Activated naive CD8-positive, alpha-beta T cell treated with anti-CD3 and anti-CD28 coated beads, Interleukin-2, amount 10 ng/mL, durations not matched to agents 7 days and 5 days (primary cell): ENCODE measurements at places on chromosomes 4 and X. TPM values are rescaled to one million over a fixed set of nuclear protein-coding genes. Genes with fewer than 3 reads are reported as not detected.
A peak's percentile ranks its signal among the peaks of the same experiment; 100 is the strongest.

- DNase-seq: no peak
- peaks cover 28% of the 10 kb centered on the region for H3K4me1 ChIP-seq
- H3K27ac ChIP-seq: no peak overlapping the region
- peaks cover 39% of the 10 kb centered on the region for H3K36me3 ChIP-seq
Measured at GRCh38 chr4:98905839-98906238, 23.1 kb downstream of the EIF4E start.

GRCh38 chr4:181046809-181047208 lies 1196.4 kb upstream of the TENM3 start:
- H3K27ac ChIP-seq: no peak overlapping the region
- DNase-seq: no peak
- no peak overlapping the region for H3K4me3 ChIP-seq
- H3K36me3 ChIP-seq: no peaks in the 10 kb centered on the region
- H3K4me1 ChIP-seq: no peaks in the 10 kb centered on the region

DNA sequence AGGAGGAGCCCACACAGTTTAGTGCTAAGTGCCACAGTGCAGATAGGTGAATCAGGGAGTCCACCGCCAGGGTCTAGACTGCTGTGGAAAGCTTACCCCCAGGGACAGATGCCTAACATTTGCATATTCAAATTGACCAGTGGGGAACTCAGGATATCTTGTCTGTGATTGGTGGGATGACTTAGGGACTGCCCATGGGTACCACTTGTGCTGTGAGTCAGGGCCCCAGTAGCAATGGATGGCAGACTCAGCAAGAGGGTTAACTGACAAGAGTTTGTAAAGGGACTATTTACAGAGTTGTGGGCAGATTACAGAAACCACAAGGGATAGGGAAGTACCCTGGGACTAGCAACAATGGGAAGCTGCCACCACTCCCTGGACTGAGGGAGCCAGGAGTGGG lies 282.1 kb downstream of the BCOR start:
- H3K4me1 ChIP-seq: peaks cover 14% of the 10 kb centered on the region
- DNase-seq: no peak
- H3K4me3 ChIP-seq: no peak overlapping the region
- no peak overlapping the region for H3K27ac ChIP-seq

DNA sequence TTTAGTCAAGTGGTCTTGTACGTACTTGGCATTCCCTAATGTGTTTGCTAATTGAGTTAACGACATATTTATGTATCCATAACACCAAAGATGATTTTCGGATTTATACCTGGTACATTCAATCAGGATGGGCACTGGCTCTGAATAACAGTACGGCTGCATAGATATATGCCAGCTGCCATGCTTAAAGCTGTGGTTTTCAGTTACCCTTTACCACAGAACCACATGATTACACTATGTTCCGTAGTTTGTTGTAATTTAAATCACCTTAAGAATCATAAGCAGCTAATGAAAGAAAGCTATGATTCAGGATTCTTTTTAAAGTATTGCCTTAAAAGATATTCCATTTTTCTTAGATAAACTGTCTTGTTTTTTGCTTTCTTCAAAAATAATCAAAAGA lies 53.6 kb downstream of the FIP1L1 start:
- H3K36me3 ChIP-seq: peaks cover 29% of the 10 kb centered on the region
- H3K27me3 ChIP-seq: no peaks in the 10 kb centered on the region

RELL1 gene
- 36.8 TPM for total RNA-seq

DNA sequence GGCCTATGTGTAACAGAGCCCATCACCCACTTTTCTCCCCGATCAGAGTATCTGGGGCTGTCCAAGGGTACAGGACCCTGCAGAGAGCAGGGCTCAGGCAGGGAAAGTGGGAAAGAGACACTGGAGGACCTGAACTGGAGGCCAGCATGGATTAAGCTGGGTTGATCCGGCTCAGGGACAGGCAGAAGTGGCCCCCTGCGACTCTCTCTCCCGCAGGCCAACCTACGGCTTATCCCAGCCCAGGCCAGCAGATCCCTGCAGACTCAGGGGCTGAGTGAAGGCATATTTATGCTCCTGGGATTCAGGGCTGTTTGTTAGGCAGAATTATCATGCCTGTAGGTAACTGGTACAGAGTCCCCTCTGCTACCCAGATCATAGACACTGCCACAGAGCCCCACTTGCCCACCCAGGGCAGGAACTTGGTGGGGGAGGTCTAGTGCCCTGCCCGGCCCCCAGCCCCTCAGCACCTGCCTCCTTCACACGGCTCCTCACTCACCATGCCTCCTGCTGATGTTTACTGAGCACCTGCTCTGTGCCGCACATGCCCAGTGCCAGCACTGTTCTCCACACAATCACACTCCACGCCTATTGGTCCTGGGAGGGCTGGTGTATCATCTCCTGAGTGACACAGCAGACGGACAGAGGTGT lies 87.3 kb downstream of the ADRA2C start:
- H3K4me1 ChIP-seq: no peaks in the 10 kb centered on the region
- no peak for DNase-seq
- peaks cover 2% of the 10 kb centered on the region for H3K27me3 ChIP-seq
- H3K4me3 ChIP-seq: no peak overlapping the region
- no peak overlapping the region for H3K27ac ChIP-seq

USP9X gene
- 65.7 TPM for total RNA-seq

CFAP299 gene
- total RNA-seq: not detected

DNA sequence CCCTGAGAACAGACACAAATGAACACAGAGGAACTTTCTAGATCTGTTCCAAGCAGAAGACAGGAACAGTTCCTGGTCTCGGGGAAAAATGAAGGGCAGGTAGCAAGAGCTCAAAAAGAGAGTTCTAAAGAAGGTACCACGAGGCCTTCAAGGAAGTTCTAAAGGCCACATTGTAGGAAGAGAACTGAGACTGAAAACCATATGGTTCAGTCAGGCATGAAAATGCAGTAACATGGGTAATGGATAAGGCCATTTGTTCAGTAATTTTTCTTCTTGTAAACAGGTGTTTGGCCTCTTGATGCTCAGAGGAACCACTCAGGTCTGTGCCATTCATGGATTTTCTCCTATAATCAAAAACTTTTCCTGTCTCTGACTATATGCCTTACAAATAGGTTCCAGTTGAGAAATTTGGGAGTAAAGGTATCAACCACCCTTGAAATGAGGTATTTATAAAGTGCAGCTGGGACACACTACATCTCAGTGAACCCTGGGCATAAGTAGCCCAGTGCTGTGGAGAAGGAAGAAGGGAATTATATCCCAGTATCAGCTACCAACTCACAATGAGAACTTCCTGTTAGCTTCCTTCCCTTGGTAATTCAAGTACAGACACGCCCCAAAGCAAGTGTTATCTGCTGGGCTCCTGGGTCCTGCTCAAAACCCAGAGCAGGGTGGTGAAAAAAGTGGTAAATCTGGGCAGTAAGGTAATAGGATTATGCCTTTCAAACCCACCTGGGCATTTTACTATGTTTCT lies 277.9 kb downstream of the KLHL13 start:
- H3K4me1 ChIP-seq: no peaks in the 10 kb centered on the region
- no peaks in the 10 kb centered on the region for H3K36me3 ChIP-seq
- no peak for DNase-seq
- H3K27ac ChIP-seq: no peak overlapping the region
- H3K4me3 ChIP-seq: no peak overlapping the region

DNA sequence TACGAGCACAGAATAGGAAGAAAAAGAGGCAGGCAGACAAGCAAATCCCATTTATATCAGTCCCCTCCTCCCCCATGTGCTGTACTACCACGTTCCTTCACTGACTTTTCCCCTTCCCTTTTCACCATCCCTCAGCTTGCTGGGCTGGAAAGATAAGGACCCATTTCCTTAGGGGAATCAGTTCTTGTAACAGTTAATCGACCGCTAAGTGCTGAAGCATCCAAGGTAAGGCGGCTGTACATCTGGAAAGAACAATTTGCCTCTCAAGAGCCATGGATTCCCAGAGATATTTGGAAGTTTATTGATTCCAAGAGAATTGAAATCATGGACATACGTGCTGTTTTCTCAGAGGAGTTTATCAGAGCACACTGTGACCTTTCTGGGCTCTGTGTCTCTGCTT lies 1688.0 kb downstream of the STIM2 start:
- no peak for DNase-seq
- no peak overlapping the region for H3K4me3 ChIP-seq

GRCh38 chr4:98746530-98746929 lies 88.1 kb upstream of the TSPAN5 start:
- H3K4me1 ChIP-seq: peaks cover 2% of the 10 kb centered on the region
- H3K27me3 ChIP-seq: no peaks in the 10 kb centered on the region
- no peak for DNase-seq
- H3K27ac ChIP-seq: no peak overlapping the region
- H3K4me3 ChIP-seq: no peak overlapping the region

- H3K4me1 ChIP-seq: no peaks in the 10 kb centered on the region
- H3K27me3 ChIP-seq: no peaks in the 10 kb centered on the region
- no peak for DNase-seq
- no peak overlapping the region for H3K4me3 ChIP-seq
- H3K36me3 ChIP-seq: no peaks in the 10 kb centered on the region
Measured at GRCh38 chr4:61996943-61997342, 796.8 kb downstream of the ADGRL3 start.

- no peak overlapping the region for H3K27ac ChIP-seq
- no peak overlapping the region for H3K4me3 ChIP-seq
- H3K4me1 ChIP-seq: no peaks in the 10 kb centered on the region
- H3K36me3 ChIP-seq: no peaks in the 10 kb centered on the region
Measured at GRCh38 chr4:186887291-186887700, 163.6 kb upstream of the FAT1 start.

GPR50 gene
- not detected for total RNA-seq

- peaks cover 10% of the 10 kb centered on the region for H3K4me1 ChIP-seq
- H3K4me3 ChIP-seq: no peak overlapping the region
- H3K27ac ChIP-seq: no peak overlapping the region
Measured at GRCh38 chr4:109733728-109734127, 3.9 kb upstream of the PLA2G12A start.

ELMOD2 gene
- total RNA-seq: 22.9 TPM

CLDN22 gene
- total RNA-seq: not detected

FAM114A1 gene
- total RNA-seq: 0.33 TPM

DNA sequence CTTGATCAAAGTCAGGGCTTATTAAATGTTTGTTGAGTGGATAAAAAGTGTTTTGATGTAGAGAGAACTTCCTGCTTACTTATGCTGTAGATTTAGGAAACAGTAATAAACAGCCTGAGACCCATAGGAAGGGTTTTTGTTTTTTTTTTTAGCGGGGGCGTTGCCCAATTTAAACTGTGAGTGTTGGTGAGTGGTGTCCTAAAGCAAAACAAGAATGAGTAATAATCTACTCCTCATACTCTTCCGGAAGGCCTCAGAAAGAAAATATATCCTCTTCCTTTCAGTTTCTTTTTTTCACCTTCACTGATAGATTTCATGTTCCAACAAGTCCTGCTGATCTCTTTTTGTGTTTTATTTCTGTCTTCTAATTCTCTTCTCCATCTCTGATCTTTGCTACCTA lies 104.4 kb upstream of the SCML1 start:
- peaks cover 2% of the 10 kb centered on the region for H3K4me1 ChIP-seq
- H3K27me3 ChIP-seq: no peaks in the 10 kb centered on the region
- no peaks in the 10 kb centered on the region for H3K36me3 ChIP-seq
- DNase-seq: no peak
- H3K27ac ChIP-seq: peak overlapping the region; percentile 77

DNA sequence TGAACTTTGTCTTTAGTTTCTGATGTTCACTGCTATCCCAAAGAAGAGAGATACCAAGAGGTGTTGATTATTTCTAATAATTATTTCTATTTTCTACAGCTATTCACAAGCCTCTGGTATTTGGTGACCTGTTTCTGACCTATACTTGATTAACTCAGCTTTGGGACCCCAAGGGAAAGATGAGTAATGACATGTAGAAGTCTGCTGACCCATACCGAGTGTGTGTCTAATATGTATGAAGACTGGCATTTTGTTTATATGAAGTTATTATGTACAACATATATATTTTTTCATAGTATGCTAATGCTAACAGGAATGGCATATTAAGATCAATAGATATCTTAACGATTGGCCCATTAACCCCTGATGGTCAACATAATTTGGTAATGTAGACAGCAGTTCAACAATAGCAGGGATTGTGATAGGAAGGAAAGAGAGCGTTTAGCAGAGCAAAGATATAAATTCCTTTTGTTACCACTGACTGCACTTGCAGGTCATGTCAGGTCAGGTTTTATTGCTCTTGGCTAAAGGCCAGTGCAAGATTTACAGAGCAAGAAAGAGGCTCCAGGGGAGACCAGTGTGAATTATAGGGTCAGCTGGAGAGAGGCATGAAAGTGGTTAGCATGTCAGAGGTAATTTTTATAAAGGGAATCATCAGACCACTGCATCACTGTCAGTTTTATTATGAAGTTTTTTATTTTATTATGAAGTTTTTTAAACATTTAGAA lies 94.7 kb upstream of the DIPK2B start:
- no peak overlapping the region for H3K27ac ChIP-seq
- no peak for DNase-seq
- H3K4me1 ChIP-seq: no peaks in the 10 kb centered on the region
- H3K36me3 ChIP-seq: no peaks in the 10 kb centered on the region
- no peak overlapping the region for H3K4me3 ChIP-seq

- no peak overlapping the region for H3K4me3 ChIP-seq
- H3K4me1 ChIP-seq: no peaks in the 10 kb centered on the region
- H3K27ac ChIP-seq: no peak overlapping the region
- DNase-seq: no peak
Measured at GRCh38 chr4:183244506-183244905, 75.6 kb downstream of the CLDN22 start.

DNA sequence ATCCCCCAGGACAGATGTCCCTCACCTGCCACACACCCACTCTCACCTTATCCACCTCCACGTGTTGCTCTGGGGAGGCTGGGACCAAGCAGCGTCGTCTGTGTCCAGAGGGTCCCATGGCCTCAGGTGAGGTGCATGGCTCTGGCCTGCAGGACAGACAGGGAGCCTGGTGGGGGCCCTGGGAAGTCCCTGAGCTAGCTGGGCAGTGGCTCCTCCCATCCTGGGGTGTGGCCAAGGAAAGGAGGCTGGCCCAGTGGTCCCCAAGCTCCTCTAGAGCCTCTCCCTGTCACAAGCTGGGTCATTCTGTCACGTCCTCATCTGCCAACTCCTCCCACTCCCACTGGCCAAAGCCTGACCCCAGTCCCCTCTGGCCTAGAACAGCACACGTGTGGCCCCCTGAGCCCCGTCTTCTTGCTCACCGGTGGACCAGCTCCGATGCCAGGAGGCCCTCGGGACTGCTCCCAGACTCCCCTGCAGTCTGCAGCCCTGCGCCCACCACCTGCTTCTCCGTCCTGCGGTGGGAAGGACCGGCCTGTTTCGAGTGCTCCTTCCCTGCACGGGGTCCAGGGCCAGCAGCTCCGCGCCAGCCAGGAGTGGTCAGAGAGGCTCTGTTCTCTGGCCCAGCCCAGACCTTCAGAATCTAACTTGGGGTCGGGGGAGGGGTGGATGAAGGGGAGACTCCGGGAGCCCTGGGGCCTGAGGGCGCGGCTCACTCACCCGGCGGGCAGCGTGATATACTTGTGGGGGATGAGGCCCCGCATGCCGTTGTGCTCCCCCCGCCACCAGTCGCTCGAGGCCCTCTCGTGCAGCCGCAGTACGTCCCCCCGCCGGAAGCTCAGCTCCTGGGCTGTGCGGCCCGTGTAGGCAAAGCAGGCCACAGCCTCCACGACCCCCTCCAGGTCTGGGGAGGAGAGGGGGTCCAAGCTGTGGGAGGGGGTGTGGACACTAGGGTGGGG lies 4.8 kb downstream of the AVPR2 start:
- peaks cover 5% of the 10 kb centered on the region for H3K36me3 ChIP-seq
- DNase-seq: no peak
- H3K27me3 ChIP-seq: no peaks in the 10 kb centered on the region
- H3K4me1 ChIP-seq: peaks cover 9% of the 10 kb centered on the region
- no peak overlapping the region for H3K4me3 ChIP-seq
- no peak overlapping the region for H3K27ac ChIP-seq

GRCh38 chr4:189021831-189022230 lies 882.6 kb downstream of the TRIML1 start:
- H3K36me3 ChIP-seq: no peaks in the 10 kb centered on the region
- H3K4me1 ChIP-seq: no peaks in the 10 kb centered on the region
- H3K4me3 ChIP-seq: no peak overlapping the region
- H3K27me3 ChIP-seq: no peaks in the 10 kb centered on the region
- no peak overlapping the region for H3K27ac ChIP-seq
- DNase-seq: no peak

ARMCX6 gene
- 37.5 TPM for total RNA-seq
